Tongue (tissue), 3 donors: ENCODE measurements at places on chromosomes 6 and 20. TPM values are rescaled to one million over a fixed set of nuclear protein-coding genes. Genes with fewer than 3 reads are reported as not detected.

The LHFPL5 gene
- not detected for total RNA-seq

The BANF2 gene
- not detected for total RNA-seq

The ZBTB12 gene
- total RNA-seq: 5.7 TPM

The FKBP1C gene
- not detected for total RNA-seq

The SNTA1 gene
- total RNA-seq: 98.3 TPM

The PSORS1C1 gene
- total RNA-seq: 0.41 TPM

The BMP2 gene
- total RNA-seq: 11.8 TPM

The RSPH4A gene
- total RNA-seq: 0.62 TPM

The MROH8 gene
- 10.5 TPM for total RNA-seq

The SNAP91 gene
- total RNA-seq: 2.9 TPM

The NCOA3 gene
- 35.8 TPM for total RNA-seq

The CUTA gene
- 58.4 TPM for total RNA-seq

The CST7 gene
- not detected for total RNA-seq

The ANKRD66 gene
- total RNA-seq: 0.31 TPM

The BNIP5 gene
- not detected for total RNA-seq

The HLA-DOA gene
- total RNA-seq: 1.6 TPM

The GRIK2 gene
- 3.1 TPM for total RNA-seq

The PRPF6 gene
- total RNA-seq: 62.5 TPM

The DPM1 gene
- 73.5 TPM for total RNA-seq

The GSTA2 gene
- total RNA-seq: not detected

The BPIFA1 gene
- total RNA-seq: 109 TPM

The OLIG3 gene
- total RNA-seq: not detected

The BPIFB4 gene
- 0.62 TPM for total RNA-seq

The SEL1L2 gene
- total RNA-seq: not detected

The SLC17A2 gene
- total RNA-seq: not detected

The HCK gene
- 3.7 TPM for total RNA-seq

The TMEM74B gene
- total RNA-seq: 8.2 TPM

The OR2J3 gene
- not detected for total RNA-seq

The PRR18 gene
- total RNA-seq: 0.10 TPM

The RBPJL gene
- not detected for total RNA-seq

The PAK5 gene
- 0.10 TPM for total RNA-seq

The OPN5 gene
- total RNA-seq: not detected

The C6orf15 gene
- 5.0 TPM for total RNA-seq

The ENPP5 gene
- 9.6 TPM for total RNA-seq

The VNN1 gene
- 0.31 TPM for total RNA-seq

The MAK gene
- 0.21 TPM for total RNA-seq

The RIPPLY2 gene
- total RNA-seq: not detected

The KIF25 gene
- total RNA-seq: 0.82 TPM

The MACROD2 gene
- 5.0 TPM for total RNA-seq

The NOL7 gene
- total RNA-seq: 58.5 TPM

The KCNK17 gene
- total RNA-seq: 0.62 TPM

The ERVFRD-1 gene
- total RNA-seq: 0.10 TPM

The WFDC10B gene
- total RNA-seq: not detected

The TULP1 gene
- total RNA-seq: not detected

The FAM162B gene
- 7.9 TPM for total RNA-seq

The MAP7 gene
- 6.1 TPM for total RNA-seq

The BLTP3A gene
- total RNA-seq: 12.1 TPM

The SALL4 gene
- 0.41 TPM for total RNA-seq

The PARD6B gene
- 3.2 TPM for total RNA-seq

The PRKN gene
- total RNA-seq: 7.0 TPM

The SYTL3 gene
- 9.9 TPM for total RNA-seq

The CST9 gene
- not detected for total RNA-seq

The EFCAB8 gene
- total RNA-seq: 2.3 TPM

The NEDD9 gene
- total RNA-seq: 50.0 TPM

The SYCP2L gene
- total RNA-seq: 1.5 TPM

The SLC22A16 gene
- total RNA-seq: 1.3 TPM

The SLC44A4 gene
- 1.7 TPM for total RNA-seq
